ENCODE measurements at places on chromosomes 16 and 17.

DNA sequence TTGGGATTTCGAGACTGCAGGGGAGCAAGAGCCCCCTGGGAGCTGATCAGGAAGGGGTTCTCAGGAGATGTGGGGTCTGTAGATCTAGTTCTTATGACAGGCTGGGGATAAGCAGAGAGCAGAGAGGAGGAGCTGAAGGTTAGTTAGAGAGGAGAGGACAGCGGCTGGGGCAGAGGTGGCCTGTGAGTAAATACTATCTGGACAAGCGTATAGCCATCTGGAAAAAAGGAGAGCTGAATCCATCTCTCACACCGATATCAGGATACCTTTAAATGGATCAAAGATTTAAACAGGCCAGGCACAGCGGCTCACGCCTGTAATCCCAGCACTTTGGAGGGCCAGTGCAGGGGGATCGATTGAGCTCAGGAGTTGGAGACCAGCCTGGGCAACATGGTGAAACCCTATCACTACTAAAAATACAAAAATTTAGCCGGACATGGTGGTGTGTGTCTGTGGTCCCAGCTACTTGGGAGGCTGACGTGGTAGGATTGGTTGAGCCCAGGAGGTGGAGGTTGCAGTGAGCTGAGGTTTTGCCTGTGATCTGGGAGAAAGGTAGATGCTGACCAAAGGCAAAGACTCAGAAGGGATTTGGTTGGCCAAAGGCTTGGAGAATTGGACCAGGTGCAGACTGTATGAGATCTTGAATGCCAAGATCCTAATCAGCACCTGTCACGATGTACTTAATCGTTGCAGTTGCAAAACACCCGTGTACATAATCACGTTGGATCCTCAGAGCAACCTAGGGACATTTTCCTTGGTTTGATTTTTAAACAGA is 18.9 kb upstream of the SLC25A19 start:
- DNase-seq: no peak

DNA sequence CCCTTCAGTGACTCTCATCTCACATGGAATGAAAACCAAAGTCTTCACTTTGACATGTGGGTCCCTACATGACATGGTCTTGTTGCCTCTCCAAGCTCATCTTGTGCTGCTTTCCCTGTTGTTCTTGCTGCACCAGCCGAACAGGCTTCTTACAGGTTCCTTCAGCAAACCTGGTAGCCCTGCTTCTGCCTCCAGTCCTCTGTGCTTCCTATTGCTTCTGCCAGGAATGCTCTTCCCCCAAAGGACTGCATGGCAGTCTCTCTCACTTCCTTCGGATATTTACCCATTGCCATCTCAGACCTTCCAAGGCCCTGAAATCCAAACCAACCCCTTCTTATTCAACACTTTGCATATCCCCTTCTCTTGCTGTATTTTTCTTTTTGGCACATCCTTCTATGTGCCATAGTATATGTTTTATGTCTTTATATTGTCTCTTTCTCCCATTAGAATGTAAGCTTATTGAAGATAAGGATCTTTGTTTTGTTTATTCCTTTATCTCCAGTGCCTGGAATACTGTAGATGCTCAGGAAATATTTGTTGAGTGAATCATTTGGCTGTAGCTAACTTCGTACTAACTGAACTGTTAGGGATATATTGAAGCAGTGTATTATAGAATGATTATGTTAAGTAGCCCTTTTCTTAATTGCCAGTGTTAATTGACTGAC is 57.9 kb upstream of the SLC12A3 start:
- DNase-seq: peak; percentile 64

DNA sequence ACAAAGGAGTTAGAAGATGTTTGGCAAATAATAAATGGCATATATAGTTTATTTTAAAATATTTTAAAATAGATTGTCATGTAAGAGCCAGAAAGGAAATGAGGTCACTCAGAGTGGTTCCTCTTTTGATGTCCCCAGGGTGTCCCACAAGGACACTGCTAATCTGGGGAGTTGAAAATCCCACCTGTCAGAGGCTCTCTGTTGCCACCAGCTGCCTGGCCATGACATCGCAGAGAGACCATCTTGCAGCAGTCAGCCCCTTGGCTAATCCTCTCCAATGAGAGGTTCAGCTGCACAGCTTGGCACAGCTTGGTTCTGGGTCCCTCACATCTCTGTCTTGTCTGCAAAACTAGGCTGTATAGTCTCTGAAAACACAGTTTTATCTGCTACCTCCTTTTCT is 11.0 kb upstream of the RBFOX1 start:
- DNase-seq: no peak

- peak; percentile 59 for DNase-seq
Observed at GRCh38 chr16:17335826-17336529, 134.8 kb downstream of the XYLT1 start.

GRCh38 chr17:34797720-34798119 is 163.5 kb downstream of the CCT6B start:
- DNase-seq: peak; percentile 43

GRCh38 chr17:8173056-8173870 is 2.9 kb downstream of the TMEM107 start:
- DNase-seq: peak; percentile 95

DNA sequence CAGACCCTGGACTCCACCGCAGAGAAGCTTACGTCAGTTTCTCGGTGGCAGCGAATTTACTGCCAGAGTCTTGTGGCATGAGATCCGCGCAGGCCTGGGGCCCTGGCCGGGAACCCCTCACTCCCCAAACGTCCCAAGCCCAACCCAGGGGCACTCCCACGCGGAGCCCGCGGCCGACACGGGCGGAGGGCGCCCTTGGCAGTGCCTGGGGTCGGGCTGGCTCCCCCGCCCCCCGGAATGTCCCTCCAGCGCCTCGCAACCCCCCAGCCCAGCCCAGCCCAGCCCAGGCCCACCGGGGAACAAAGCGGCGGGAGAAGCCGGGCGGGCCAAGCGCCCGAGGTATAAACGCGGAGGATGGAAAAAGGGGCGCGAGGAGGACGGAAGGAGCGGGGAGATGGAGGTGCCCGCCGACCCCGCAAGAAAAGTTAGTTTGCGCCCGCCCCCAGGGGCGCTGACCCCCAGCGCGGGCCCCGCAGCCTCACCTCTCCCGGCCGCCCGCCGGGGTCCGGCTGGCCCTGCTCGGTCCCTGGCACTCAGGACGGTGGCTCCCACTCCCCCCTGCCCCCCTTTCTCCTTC is 330 bp downstream of the CASKIN2 start:
- peak; percentile 59 for DNase-seq

GRCh38 chr16:70676675-70677498 is 9.0 kb downstream of the MTSS2 start:
- no peak for DNase-seq

DNA sequence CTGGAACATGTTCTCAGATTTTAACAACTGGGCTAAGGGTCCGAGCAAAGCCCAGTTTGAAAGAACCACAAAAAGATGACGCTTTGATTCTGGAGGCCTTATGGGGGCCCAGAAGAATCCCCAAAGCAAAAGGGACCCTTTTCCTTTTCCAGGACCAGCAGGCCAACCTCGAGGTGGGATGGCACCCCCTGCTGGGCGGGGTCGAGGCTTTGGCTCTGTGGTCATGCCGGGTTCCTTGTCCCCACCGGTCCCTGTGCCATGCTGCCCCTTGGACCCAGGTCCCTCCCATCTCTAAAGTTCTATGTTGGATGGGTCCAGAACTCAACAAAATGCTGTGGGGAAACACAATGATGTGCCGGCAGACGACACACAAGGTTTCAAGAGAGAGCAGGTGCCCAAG is 30.9 kb downstream of the TMEM204 start:
- DNase-seq: no peak

- peak; percentile 98 for DNase-seq
Observed at GRCh38 chr17:68035131-68035522, 408 bp upstream of the KPNA2 start.

DNA sequence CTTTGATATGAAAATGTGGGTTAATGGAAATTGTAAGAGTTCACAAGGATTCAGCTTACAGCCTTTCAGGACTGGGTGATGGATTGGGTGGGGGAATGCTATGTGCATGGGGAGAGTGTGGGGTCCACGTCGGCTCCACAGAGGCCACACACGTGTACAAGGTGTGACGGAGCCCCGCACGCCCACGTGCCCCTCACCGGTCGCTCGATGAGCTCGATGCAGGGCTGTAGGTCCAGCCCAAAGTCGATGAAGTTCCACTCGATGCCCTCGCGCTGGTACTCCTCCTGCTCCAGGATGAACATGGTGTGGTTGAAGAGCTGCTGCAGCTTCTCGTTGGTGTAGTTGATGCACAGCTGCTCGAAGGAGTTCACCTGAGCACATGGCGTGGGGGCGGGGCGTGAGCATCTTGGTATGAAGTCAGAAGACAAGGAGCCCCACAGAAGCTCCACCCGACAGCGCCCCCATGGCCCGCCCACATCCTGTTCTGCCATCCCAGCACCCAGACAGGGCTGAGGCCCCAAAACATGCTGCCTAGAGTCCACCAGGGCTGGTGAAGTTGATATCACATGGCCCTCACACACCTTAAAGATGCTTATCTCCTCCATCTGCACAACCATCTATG is 99.1 kb downstream of the MYH11 start:
- DNase-seq: no peak

DNA sequence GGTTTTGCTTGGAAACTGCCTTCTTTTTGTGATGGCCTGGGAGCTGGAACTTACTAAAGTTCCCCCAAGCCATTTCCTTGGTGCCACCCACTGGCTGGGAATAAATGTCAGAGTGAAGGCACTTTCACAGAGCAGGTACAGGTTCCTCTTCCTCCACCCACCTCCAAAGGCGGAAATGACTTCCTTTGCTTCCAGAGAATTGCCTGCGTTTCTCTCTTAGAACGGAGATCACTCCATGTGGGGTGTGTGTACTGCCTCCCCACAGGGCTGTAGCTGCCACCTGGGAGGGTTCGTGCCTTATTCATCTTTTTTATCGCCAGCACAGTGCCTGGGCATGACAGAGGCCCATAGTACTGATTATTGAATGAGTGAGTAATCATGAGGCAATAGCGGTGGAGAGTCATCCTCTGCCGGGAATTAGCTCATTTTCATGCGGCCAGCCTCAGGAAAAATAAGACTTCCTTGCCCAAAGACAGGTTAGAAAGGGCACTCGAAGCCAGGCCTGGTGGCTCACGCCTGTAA is 32.2 kb upstream of the HAS3 start:
- DNase-seq: peak; percentile 79

DNA sequence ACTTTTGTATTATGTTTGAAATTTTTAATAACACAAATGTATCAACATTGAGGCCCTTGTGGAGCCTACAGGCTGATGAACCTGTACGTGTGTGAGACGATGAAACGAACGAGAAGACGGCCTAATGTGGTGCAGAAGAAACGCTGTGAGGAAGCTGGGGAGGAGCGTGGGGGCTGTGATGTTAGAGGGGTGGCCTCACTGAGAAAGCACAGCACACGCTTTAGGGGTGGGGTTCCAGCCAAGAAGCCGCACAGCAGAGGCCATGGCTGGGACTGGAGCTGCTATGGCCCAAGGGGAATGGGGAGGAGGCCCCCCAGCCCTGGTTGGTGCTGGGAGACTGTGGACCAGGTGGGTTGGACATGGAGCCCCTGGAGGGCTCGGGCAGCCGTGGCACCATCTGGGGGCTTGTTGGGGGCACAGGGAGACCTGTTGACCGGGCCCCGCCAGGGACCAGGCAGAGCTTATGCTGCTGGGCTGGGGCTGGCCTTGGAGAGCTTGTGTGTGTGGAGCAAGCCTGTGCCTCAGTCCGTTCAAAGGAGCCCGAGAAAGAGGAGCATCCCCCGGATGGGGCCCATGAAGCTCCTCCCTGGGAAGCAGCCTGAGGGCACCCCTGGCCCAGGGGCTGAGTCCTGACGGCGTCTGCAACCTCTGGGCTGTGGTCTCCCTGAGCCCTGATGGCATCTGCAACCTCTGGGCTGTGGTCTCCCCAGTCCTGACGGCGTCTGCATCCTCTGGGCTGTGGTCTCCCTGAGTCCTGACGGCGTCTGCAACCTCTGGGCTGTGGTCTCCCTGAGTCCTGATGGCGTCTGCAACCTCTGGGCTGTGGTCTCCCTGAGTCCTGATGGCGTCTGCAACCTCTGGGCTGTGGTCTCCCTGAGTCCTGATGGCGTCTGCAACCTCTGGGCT is 44.7 kb downstream of the METRNL start:
- no peak for DNase-seq

DNA sequence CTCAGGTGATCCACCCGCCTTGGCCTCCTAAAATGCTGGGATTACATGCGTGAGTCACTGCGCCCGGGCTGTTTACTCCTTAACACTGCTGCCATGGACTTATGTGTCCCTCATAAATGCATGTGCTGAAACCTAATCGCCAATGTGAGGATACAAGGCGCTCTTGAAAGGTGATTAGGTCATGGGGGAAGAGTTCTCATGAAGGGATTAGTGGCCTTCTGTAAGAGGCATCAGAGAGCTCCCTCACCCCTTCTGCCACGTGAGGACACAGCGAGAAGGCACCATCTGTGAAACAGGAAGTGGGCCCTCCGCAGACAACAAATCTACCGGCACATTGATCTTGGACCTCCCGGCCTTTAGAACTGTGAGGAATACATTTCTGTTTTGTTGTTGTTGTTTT is 19.1 kb downstream of the ITPRIPL2 start:
- DNase-seq: no peak

- DNase-seq: no peak
Observed at GRCh38 chr17:81165246-81166032, at the start of gene PVALEF. TSS of gene PVALEF (plus strand) at chr17:81165507. CDS start at chr17:81181227, 15,720 bp downstream.

DNA sequence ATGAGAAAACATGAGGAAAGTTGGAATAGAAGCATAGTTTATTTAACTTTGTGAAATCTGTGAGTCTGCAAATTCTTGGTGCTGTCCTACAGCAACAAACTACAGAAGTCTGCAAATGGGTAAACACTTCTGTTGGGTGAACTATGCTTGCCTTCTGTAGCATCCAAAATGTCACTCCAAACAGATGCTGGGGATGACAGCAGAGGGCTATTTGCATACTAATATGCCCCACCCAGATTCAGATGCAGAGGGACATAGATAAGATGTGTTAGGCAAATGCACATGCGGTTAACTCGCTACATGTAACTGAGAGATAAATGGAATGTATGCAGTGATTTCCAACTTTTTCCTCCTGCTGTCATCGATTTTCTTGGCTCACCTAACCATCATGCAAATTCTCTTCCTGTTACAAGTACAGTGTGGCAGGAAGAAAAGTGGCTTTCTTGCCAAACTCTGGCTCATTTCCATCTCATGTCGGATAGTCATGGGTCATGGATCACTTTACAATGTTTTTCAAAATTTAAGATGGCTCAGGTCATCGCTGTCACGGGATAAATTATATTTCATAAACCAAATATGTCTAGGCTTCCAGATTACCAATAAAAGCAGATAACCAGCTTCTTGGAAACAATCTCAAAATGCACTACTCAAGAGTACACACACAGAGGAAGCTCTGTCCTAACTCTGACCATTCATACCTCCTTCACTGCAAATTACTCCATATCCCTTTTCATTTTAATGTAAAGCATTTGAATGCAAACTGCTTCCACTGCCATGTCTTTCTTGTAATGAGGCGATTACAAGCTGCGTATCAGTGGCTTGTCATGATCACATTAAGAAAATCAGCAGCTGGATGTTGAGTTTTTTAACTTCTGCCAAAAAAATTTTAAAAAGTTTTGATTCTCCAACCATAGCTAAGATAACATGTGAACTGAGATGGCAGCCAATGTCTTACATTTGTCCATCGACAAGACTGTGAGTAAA is 47.7 kb downstream of the ADAMTS18 start:
- no peak for DNase-seq

GRCh38 chr17:1640329-1641064 is 5.0 kb downstream of the SCARF1 start:
- DNase-seq: no peak

- DNase-seq: no peak
Observed at GRCh38 chr17:47401100-47401499, 77.3 kb downstream of the EFCAB13 start.

GRCh38 chr16:66959704-66960161 is 1.3 kb upstream of the CES3 start:
- no peak for DNase-seq

- DNase-seq: no peak
Observed at GRCh38 chr16:84182680-84183571, 3.9 kb downstream of the TAF1C start.

GRCh38 chr17:266701-267667 is 85.5 kb upstream of the DOC2B start:
- DNase-seq: no peak
